ENCODE measurements at places on chromosomes 7 and 10.

DNA sequence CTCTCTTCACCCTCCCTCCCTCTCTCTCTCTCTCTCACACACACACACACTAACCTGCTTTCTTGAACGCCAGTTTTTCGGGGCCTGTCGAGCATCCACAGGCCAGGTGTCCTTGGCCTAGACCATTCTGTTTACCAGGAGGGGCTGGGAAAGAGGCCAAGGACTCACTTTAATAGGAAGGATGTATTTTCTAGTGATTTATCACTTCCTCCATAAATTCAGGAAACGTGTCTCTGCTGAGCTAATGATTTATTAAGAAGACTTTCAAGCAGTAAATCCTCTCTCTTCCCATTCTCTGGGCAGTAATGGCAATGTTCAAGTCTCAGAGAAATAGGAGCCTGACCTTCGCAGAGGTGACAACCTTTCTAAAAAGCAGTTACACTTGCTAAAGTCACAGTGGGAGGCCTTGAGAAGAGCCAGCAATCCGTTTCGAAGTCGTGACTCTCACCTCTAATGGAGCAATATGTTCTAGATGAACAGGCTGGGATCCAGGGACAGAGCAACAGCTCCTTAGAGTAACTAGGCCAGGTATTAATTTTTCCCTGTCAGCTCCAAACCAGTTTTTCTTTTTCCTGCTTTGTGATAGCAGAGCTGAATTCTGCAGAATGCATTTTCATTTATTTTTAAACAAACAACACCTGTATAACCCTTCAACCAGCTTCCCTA lies 1357.5 kb upstream of the SORCS1 start:
- DNase-seq: no peak

DNA sequence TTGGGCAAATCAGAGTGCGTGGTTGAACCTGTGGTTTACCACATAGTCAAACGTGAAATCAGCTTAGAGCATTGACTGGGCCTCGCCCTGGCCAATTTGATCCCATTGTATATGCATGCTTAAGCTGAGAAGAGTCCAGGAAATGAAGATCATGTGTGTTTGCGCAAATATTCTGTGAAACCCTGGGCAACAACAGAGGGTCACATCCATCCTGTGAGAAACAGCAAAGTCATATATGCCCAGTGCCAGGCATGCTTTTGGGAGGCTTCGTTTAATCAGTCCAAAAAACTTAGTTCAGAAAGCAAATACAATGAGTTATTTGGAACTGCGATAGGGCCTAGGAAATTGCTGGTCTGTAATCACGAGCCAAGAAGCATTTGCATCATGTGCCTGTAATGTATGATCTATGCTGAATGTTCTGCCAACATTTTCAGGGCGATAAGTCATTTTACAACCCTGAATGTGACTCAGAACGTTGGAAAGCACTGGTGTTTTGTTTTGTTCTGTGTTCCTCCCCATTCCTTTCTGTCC lies 412.1 kb upstream of the CELF2 start:
- DNase-seq: no peak

DNA sequence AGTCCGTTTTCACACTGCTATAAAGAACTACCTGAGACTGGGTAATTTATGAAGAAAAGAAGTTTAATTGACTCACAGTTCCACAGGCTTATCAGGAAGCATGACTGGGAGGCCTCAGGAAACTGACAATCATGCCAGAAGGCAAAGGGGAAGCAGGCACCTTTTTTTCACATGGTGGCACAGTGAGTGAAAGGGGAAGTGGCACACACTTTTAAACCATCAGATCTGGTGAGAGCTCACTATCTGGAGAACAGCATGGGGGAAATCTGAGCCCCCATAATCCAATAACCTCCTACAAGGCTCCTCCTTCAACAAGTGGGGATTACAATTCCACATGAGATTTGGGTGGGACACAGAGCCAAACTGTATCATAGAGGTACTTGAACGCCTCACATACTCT lies 30.0 kb downstream of the AGR3 start:
- DNase-seq: no peak

GRCh38 chr7:143284591-143285469 lies at the start of gene TMEM139:
TSS of gene TMEM139 (plus strand) at chr7:143284958. CDS start at chr7:143285958, 1,000 bp downstream.
- no peak for DNase-seq

DNA sequence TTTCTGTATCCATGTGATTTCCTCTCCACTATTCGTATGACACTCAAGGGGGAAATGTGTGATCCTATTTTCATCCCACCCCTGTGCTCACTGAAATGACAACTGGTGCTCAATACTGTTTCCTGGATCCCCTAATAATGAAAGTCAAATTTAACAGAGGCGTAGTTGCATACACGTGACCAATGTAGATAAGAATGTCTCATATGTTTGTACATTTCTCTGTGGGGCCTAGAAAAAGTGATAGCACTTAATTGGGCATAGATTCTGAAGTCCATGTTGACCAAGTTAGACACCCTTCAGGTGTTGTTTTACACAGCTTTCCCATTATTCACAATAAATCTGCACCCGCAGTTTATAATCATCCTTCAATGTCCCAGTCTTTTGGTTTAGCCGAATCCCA lies 59.1 kb downstream of the JAZF1 start:
- DNase-seq: no peak

- DNase-seq: no peak
These were observed 21.0 kb upstream of the ASB15 start for GRCh38 chr7:123580406-123581161.

DNA sequence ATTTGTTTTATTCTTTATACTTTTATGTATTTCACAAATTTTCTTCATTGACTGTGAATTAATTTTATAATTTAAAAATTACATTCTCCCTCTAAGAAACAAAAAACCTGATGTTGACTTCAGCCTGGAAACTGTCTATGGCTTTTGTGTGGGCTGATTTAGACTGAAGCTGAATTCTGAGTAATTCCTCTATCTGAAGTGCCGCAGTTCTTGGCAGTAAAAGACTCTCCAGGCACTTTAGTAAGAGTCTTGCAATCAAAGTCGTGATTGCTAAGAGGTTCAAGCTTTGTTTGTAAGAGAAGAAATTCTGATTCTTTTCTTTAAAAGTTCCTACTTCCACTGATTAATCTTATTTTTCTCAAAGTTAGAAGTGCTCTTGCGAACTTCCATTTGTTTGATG lies 3.4 kb upstream of the CEP41 start:
- DNase-seq: no peak

DNA sequence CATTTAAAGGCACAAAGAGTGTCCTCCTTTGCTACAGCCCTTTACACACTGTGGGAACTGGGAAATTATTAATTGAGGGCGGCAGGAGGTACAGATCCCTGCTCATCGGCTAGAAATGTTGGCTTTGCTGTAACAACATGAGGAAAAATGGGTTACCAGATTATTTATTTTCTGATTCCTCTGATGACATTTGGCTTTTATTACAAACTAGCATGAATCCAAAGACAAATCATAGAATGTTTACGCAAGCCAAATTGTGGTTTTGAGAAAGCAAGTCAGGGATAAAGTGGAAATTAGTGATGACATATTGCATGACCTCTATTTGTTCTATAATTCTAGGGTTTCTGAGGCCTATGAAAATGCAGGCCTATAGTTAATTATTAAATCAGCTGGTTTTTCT lies 126.1 kb upstream of the TMEM196 start:
- no peak for DNase-seq

- no peak for DNase-seq
These were observed 975.2 kb downstream of the SORCS1 start for GRCh38 chr10:106189292-106189691.

- no peak for DNase-seq
These were observed 13.9 kb downstream of the ARHGAP19 start for GRCh38 chr10:97278491-97278989.

- no peak for DNase-seq
These were observed 76.1 kb upstream of the SRRM3 start for GRCh38 chr7:76125560-76125959.

DNA sequence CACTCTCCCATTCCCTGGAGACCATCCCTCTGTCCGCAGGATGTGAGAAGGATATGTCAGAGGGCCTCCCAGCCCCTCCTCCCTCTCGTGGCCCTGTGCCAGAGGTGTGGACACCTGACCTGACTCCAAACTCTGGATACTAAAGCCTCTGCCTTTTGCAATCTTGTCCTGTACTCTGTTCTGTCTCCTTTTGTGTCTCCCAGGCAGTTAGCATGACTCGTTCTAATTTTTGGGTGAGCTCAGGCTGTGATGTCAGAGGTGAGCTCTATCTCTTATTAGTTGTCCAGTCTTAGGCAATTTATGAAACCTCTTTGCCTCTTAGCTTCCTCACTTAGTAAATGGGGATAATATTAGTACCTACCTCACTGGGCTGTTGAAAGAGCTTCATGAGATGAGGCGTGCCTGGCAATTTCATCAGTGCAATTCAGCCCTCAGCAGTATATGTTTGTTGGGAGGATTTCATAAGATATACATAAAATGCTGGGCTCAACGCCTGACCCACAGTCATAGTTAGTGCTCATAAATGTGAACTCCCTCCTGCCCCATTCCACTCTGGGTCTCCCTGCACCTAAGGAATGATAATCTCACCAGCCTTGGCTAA lies 10.9 kb downstream of the MARVELD1 start:
- no peak for DNase-seq

DNA sequence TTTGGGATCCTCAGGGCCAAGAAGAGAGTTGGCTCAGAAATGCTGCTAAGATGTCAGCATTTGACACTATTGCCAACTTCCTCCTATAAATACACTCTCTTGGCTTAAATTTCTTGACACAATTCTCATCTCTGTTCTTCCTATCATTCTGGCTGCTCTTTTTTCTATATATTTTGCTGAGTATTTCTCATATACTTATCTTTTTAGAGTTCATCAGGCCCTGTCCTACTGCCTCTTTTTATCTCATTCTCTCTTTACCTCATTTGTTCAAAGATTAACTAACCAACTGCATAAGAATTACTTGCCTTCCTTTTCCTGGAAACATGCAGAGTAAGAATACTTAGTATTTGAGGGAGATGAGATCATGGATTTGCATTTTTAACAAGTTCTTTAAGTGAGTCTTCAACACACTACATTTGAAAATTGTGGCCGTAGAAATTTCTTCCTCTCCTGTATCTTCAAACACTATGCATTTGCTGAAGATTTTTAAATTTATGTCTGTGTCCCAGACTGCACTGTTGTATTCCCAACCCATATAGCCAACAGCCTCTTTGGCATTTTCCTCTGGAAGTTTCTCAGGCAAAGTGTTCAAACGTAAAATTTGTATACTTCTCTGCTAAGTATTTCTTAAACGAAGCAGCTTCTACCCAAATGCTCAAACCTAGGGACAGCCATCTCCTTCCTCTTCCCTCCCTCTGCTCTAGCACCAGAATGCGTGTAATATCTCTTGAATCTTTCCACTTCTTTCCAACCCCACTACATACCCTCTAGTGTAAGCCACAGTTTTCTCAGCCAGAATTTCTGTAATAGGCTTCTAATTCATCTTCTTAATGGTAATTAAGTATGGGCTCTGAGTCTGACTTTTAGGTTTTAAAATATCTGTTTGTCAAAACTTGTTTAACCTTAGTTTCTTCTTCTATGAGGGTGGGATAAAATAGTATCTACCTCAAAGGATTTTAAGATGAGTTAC lies 35.5 kb downstream of the ARL4A start:
- DNase-seq: no peak

GRCh38 chr10:127154831-127155620 lies 41.4 kb downstream of the INSYN2A start:
- no peak for DNase-seq

GRCh38 chr7:105896407-105896911 lies 20.1 kb upstream of the ATXN7L1 start:
- DNase-seq: no peak

All from stimulated activated CD8-positive, alpha-beta memory T cell treated with anti-CD3 and anti-CD28 coated beads, Interleukin-7, amount 100 ng/mL, for 4 hours (primary cell).